ENCODE measurements at places on chromosomes 1 and 21.

GRCh38 chr21:38661197-38661871 lies 144.4 kb upstream of the ETS2 start:
- no peak for DNase-seq

GRCh38 chr1:87330885-87331364 lies 2.2 kb downstream of the LMO4 start:
- no peak for DNase-seq

DNA sequence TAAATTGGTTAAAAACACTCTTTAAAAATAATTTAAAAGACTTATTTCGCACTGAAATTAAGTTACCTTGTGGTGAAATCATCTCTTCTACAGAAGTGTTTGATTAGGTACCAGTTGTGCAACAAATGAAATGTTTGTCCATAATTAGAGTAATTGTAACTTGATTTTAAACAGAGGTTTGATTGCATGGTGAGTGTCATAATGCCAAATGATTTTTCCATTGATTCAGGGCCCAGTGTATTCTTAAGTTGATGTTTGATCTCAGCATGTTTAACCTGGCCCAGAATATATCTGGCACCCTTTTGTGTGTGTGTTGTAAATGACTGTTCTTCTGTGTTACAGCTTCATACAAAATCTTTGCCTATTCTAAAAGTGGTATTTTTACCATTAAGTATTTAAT lies 28.5 kb downstream of the LRRC8B start:
- DNase-seq: no peak

GRCh38 chr1:162554258-162554657 lies 7.3 kb upstream of the UAP1 start:
- no peak for DNase-seq

DNA sequence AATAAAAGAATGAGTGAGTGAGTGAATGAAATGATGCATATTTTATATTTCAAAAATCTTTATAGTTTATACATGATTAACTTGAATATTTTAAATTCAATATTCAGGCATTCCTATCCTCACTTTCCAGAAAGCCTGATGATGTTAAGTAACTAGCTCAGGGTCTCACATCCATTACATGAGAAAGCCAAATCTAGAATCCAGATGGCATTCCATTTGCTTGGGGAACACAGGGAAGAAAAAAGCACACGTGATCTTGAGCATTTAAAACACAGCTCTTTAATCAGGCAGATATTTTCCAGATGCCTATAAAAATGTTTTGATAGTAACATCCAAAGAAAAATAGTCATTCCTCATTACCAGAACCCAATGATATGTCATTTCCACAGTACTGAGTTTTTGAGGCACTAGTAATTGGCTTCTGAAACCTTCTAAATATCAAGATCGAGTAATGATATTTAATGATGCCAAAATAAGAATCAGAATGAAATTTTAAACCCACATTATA lies 291.9 kb downstream of the DSCAM start:
- no peak for DNase-seq

- DNase-seq: peak; percentile 75
Measured at GRCh38 chr1:157363660-157364140, 188.6 kb downstream of the FCRL5 start.

GRCh38 chr21:33348706-33349105 lies 23.9 kb downstream of the IFNAR1 start:
- DNase-seq: no peak

- no peak for DNase-seq
Measured at GRCh38 chr1:172266528-172267174, 153.8 kb upstream of the C1orf105 start.

GRCh38 chr1:118137900-118138299 lies 47.1 kb downstream of the SPAG17 start:
- DNase-seq: no peak

DNA sequence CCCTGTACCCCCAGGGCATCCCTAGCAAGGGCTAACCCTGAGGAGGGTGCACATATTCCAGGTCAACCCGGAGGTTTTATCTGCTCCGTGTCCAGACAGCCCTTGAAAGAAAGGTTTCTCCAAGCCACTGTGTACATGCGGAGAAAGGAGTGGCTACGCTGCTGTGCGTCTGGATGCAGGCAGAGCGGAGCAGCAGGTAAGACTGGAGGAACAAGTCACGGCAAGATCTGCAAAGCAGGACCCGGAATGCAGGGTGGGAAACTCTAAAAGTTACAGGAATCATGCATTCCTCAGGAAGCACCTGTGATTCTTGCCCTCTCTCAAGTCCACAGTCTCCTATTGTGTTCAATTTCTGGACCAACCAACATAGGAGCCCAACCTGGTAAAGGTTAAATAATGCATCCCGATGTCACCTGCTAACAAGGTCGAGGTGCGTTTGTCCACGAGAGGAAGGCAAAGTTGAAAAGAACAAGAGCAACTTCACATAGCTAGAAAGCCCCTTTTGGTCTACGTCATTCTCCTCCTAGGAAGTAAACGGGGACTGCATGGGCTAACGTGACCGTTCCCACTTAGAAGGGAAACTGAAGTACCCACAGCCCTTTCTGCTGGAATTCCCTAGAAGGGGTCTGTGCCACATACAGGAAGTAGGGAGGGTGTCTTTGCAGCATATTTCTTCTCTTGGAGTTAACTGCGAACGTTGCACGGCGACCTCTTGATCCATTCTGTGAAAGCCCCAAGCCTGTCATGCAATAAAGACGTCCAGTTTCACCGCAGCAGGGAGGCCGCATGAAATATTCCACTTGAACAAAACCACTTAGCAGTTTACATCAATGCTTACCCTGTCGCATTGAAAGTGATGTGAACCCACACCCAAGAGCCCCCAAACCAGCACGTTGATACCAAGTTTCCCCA lies 5.8 kb downstream of the TIAM1 start:
- DNase-seq: no peak

DNA sequence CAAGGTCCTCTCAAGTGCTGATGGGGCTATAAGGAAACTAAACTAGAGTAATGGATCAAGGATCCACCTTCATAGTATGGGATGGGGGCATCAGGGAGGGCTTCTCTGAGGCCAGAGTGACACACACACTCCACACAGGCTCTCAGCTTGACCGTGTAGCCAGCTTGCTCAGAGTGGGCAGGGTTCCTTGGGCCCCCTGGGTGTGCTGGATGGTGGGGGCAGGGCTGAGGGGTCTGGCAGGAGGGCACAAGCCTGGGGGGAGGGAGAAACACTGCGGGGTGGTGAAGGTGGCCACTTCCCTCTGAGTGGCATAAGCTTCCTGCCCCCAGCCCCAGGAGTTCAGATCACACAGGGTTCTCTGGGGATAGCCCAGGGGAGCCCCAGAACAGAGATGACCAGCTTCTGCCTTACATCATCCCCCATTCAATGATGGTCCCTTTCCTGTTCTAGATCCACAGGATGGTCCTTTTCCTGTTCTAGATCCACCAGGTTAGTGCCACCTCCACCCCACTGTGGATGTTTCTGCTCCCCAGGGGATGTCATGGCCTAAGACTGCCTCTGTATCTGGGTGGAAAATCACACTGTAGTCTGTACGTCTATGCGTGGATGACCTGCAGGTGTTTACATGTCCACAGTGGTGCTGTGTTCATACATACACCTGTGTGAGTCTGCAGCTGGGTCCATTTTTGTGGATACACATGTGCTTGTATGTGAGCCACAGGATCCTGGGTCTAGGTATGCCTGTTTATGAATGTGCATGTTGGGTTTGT lies 525.0 kb downstream of the PTPRU start:
- DNase-seq: no peak

DNA sequence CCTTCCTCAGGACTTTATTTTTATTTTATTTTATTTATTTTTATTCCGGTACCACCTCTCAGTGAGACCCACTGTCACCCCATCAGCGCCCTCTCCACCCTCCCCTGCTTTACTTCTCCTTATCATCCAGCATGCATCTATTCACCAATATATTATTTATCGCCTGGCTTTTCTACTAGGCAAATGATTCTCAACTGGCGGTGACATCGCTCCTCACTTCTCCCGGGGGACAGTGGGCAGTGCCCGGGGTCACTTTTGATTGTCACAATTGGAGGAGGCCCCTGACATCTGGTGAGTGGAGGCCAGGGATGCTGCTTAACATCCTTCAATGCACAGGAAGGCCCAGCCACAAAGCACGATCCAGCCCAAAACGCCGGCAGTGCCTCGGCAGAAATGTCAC lies 138.7 kb downstream of the ETS2 start:
- DNase-seq: no peak

DNA sequence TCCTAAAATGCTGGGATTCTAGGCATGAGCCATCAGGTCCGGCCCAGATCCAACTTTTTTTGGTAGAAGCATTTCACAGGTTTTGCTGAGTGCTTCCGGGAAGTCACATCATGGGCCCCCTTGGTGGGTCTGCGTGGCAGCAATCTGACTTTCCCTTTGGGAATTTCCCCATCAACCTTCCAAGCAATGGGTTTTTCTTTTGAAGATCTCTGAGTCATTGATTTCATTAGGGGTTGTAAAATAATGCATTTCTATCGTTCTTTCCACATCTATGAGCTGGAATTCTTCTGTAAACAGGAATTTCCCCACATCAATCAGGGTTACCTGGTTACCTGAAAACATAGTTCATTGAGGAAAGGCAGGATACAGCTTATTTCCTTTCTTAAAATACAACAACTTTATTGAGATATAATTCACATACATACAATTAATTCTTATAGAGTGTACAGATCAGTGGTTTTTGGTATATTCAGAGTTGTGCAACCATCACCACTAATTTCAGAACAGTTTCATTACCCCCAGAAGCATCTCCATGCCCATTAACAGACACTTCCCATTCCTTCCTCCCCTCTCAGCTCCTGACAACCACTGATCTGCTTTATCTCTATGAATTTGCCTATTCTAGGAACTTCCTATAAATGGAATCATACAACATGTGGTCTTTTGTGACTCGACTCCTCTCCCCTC lies 9.9 kb upstream of the ZBTB17 start:
- no peak for DNase-seq

- DNase-seq: no peak
Measured at GRCh38 chr1:54124472-54124871, 28.3 kb downstream of the CDCP2 start.

DNA sequence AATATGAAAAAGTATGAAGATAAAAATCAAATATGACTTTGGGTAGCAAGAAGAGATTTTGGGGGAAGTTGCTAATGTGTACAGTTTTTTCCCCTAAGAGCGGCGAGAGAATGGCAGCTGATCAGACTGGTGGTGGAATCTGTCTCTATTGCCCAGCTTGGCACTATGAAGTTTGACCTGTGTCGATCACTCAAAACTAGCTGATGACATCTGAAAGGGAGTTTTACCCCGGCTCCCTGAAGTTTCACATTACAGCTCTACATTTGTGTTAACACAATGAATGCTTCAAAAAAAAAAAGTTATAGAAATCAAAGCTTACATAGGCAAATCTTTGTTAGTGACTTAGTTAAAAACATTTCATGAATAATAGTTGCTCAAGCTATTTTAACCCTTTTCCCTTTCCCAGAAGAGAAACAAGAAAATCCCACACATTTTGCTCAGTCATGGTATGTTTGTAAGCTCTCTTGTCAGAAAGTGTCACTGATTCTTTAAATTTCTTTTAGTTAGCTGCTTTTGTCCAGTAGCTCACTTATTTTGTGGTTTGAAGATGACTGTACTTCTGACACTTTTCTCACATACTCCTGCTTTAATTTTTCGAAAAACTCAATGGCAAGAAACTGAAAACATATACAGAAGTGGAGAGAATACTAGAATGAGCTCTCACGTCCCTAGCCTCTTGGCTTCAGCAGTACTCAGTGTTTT lies 41.3 kb downstream of the DYRK1A start:
- no peak for DNase-seq

DNA sequence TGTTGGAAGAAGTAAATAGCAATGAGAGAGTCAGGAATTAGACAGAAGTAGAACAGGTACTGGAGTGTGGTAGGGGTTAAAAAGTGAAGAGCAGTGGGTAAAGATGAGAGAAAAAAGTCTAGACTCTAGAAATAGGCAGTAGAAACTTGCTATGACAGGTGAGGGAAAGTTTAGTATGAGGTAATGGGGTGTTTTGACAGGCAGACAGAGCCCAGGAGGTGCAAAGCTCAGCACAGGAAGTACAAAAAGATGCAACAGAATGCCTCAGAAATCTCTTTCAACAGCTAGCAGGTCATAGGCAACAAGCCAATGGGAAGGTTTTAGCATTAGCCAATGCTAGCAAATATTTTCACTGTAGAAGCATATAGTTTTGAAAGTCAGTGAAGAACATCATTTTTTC lies 319.1 kb upstream of the SGIP1 start:
- no peak for DNase-seq

DNA sequence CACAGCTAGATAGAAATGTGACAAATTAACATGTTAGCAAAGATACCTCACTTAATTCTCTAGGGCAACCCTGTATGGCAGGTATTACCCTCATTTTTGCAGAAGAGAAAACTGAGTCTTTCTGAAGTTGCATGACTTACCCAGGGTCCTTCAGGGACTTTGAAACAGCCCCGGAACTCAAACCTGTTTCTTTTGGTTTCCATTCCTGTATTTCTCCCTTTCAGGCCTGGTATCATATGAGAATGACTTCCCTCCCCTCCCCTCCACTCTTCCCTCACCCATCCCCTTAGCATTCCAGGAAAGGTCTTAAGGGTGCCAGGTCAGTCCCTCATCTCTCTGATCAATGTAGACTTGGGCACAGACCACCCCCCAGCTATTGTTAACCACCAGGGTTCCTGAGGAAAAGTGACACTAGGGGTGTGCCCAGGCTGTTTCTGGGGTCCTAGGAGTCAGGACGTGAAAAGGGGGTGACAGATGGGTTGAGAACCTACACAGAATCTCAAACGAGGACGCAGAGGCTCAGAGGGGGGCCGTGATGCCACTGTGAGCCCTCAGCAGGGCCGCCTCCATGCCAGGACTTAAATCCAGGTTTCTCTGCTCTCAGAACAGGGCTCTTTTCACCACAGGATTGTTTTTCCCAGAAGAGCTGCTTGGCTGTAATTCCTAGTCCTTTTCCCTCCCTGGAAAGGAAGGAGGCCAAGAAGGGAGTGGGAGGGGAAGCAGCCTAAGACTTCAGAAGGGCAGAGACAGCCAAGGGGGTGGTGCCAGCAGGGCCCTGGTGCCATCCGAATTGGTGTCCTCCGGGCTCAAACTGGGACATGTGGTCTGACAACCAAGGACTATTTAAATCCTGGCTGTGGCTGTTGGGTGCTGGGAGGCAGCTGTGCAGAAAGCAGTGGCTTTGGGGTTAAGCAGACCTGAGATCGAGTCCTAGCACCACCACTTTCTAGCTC lies 2.1 kb upstream of the WASF2 start:
- no peak for DNase-seq

- DNase-seq: no peak
Measured at GRCh38 chr21:31136891-31137290, 98.6 kb upstream of the KRTAP19-8 start.

DNA sequence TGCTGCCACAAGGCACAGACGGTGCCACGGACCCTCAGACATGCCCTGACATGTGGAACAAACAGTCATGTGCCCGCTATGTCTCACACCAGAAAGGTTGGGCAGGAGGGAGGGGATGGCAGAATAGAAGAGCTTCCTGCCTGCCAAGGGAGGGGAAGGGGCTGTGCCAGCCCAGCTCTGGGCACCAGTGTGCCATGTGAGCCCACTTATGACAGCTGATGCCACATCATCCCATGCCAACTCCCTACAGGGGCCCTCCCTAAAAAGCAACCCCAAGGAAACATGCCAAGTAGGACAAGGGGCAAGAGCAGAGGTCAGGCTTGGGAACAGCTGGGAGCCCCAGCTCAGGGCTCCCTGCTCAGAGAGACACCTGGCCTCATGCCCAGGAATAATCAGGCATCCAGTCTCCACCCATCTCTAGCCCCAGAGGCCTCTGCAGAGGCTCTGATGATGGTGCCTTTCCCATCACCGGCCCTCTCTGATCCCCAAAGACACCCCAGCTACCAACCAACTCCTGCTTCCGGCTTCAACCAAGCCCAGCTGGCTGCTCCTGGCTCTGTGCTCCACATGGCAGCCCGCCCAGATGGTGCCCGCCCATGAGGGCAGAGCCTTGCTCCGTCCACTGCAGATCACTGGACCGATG lies 10.3 kb downstream of the ADGRB2 start:
- DNase-seq: no peak

Measured in mesenteric fat pad (tissue), 1 donor.